Neural cell (in vitro differentiated cells): ENCODE measurements at places on chromosomes 6 and 20. TPM values are rescaled to one million over a fixed set of nuclear protein-coding genes. Genes with fewer than 3 reads are reported as not detected.

Gene CDC25B
- 21.9 and 26.5 TPM in 2 replicates for polyA plus RNA-seq

Gene HLA-DQB1
- polyA plus RNA-seq: not detected in 2 replicates

Gene MAS1
- polyA plus RNA-seq: not detected in 2 replicates

Gene COL19A1
- polyA plus RNA-seq: 0.16 and 0.24 TPM in 2 replicates

Gene LGSN
- polyA plus RNA-seq: not detected in 2 replicates

Gene WFDC12
- polyA plus RNA-seq: not detected in 2 replicates

Gene NEURL2
- 5.0 and 6.3 TPM in 2 replicates for polyA plus RNA-seq

Gene ZSWIM3
- polyA plus RNA-seq: 12.3 and 14.3 TPM in 2 replicates

Gene LINC00237
- polyA plus RNA-seq: not detected in 2 replicates
